ENCODE measurements at places on chromosomes 2 and 18. TPM values are rescaled to one million over a fixed set of nuclear protein-coding genes. Genes with fewer than 3 reads are reported as not detected.
A peak's percentile ranks its signal among the peaks of the same experiment; 100 is the strongest.

GRCh38 chr18:58221060-58221725 is 177.2 kb downstream of the NEDD4L start:
- no peaks in the 10 kb centered on the region for H3K36me3 ChIP-seq
- no peaks in the 10 kb centered on the region for H3K27me3 ChIP-seq
- H3K4me1 ChIP-seq: peaks cover 65% of the 10 kb centered on the region
- H3K27ac ChIP-seq: peak overlapping the region; percentile 20
- peak overlapping the region; percentile 5 for H3K4me3 ChIP-seq

DNA sequence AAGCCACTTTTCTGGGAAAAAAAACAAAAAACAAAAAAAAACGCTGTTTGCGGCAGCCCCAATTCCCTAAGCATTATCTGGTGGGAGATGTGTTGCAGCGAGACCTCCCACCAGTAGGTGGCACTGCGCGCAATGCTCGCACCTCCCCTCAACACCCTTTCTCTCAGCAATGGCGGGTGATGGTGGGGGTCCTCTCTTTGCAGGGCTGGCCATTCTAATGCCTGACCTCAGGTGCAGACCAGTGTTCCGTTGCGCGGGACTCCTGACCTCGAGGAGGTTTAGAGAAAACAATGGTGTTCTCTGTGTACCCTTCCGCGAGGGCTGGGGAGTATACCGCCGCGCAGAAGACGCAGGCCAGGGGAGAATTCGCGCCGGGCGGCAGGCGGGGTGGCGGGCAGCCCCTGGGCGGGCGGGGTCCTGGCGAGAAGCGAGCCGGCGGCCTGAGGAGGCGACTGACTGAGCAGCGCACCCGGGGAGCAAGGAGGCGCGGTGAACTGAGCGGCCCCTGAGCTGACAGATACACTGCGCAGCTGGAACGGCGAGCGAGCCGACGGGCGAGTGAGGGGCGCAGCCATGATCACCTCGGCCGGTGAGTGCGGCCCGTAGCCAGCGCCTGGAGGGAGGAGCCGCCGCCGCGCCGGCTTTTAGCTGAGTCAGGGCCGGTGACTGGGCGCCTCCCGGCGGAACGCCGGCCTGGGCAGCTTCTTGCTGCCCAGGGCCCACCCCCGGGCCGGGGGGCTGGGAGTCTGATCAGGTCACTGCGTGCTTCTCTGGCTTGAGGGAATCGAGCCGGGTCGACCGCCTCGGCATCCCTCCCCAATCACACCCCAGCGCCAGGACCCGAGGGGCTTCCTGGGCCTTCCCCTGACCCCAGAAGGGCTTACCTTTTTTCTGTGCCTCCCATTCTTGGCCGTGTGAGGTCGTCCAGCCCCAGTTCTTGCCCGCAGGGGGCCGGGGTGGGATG is at the start of gene PSMD1:
TSS of gene PSMD1 (plus strand) at position 415 of the 964 bp plus-strand sequence. CDS start at position 574, 159 bp downstream.
- H3K36me3 ChIP-seq: no peaks in the 10 kb centered on the region
- peak within 1 kb of the TSS; percentile 98 for H3K4me3 ChIP-seq
- peaks cover 47% of the 10 kb centered on the region for H3K4me1 ChIP-seq
- peak; percentile 96 for DNase-seq
- H3K27me3 ChIP-seq: peaks cover 17% of the 10 kb centered on the region

GRCh38 chr2:42185220-42185921 is 16.2 kb downstream of the EML4 start:
- no peaks in the 10 kb centered on the region for H3K27me3 ChIP-seq
- no peak overlapping the region for H3K4me3 ChIP-seq
- H3K36me3 ChIP-seq: peaks cover 3% of the 10 kb centered on the region
- DNase-seq: no peak

- peaks cover 10% of the 10 kb centered on the region for H3K4me1 ChIP-seq
- no peaks in the 10 kb centered on the region for H3K27me3 ChIP-seq
- H3K27ac ChIP-seq: no peak overlapping the region
- peaks cover 2% of the 10 kb centered on the region for H3K36me3 ChIP-seq
These were observed 54.7 kb upstream of the MBOAT2 start for GRCh38 chr2:9057939-9058761.

- H3K36me3 ChIP-seq: no peaks in the 10 kb centered on the region
- no peak overlapping the region for H3K27ac ChIP-seq
- H3K27me3 ChIP-seq: no peaks in the 10 kb centered on the region
- no peak overlapping the region for H3K4me3 ChIP-seq
- no peak for DNase-seq
- H3K4me1 ChIP-seq: peaks cover 6% of the 10 kb centered on the region
These were observed 124.9 kb downstream of the ARHGAP15 start for GRCh38 chr2:143254110-143254509.

DNA sequence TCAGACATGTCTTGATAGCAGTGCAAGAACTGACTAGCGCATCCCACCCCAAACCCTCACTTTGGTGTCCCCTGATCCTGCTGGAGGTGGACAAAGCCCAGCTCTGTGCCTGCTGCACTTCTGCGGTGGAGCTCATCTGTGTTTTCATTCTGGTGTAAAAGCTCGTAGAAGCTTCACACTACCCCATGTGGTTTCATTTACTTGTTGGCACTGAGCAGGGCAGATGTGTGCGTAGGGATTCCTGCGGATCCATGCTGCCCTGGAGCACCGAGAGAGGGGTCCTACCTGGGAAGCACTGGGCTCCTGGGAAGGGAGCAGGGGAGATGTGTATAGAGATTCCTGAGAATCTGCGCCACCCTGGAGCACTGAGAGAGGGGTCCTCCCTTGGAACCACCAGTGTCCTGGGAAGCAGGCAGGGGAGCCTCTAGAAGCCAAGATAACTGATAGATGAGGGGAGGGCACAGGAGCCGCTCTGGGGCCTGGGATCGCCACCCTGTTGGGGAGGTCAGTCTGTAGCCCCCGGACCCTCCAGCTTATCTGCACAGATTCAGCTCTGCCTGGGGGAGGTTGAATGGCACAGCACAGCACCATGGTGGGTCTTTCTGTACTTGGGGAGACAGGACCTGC is 106.9 kb upstream of the OTOS start:
- no peak overlapping the region for H3K4me3 ChIP-seq
- H3K4me1 ChIP-seq: peaks cover 44% of the 10 kb centered on the region
- peak overlapping the region; percentile 78 for H3K27ac ChIP-seq
- no peaks in the 10 kb centered on the region for H3K36me3 ChIP-seq
- no peaks in the 10 kb centered on the region for H3K27me3 ChIP-seq

DNA sequence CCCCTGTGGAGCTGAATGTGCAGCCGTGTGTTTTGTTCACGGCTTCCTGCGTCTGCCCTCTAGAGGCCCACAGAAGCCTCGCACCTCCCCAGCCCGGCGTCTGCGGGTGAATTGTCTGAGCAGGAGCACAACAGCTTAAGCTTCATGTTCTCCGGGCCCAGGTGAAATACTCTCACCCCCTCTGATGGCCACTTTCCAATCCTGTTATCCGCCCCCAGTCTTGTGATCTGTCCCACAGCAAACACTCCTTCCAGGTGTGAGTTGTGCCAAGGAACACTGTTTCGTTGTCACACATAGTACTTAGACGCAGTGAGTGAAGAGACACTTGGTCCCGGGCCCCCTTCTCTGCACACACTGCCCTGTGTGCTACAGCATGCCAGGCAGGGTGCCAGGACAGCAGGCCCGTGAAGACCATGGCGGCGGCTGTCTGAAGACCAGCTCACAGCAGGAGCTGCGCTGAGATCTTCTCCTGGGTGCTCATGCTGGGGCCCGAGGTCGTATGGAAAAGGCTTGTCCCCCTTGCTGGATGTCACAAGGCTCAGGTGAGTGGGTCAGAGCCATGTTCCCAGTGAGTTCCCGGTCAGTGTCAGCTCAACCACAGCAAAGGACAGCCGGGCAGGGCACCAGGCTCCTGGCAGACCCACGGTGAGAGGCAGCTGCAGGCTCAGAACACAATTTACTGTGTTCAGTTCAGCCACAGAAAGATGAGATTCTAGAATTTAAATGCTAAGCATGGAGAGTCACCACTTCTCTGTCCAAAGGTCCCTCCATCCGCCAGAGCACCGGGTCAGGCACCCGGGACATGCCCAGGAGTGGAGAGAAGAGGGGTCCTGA is 6.8 kb upstream of the PXDN start:
- peak overlapping the region; percentile 76 for H3K4me3 ChIP-seq
- no peak overlapping the region for H3K27ac ChIP-seq
- H3K4me1 ChIP-seq: peaks cover 9% of the 10 kb centered on the region

DNA sequence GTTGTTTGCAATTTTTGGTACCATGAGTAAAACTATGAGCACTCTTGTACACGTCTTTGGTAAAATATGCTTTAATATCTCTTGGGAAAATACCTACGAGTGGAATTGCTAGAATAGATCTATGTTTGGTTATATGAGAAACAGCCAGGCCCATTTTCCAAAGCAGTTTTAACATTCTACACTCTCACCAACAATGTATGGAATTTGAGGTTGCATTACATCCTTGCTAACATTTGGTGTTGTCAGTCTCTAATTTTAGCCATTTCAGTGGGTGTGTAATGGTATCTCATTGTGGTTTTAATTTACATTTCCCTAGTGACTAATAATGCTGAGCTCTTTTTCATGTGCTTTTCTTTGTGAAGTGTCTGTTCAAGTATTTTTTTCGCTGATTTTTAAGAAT is 118.9 kb upstream of the TCF4 start:
- no peaks in the 10 kb centered on the region for H3K27me3 ChIP-seq
- H3K27ac ChIP-seq: no peak overlapping the region
- H3K4me3 ChIP-seq: no peak overlapping the region
- peaks cover 10% of the 10 kb centered on the region for H3K36me3 ChIP-seq
- H3K4me1 ChIP-seq: no peaks in the 10 kb centered on the region

- no peak overlapping the region for H3K27ac ChIP-seq
- no peaks in the 10 kb centered on the region for H3K4me1 ChIP-seq
- DNase-seq: no peak
These were observed 855.8 kb upstream of the FANCL start for GRCh38 chr2:59096973-59097372.

The APOB gene
- total RNA-seq: 0.09 TPM

The KIAA2012 gene
- total RNA-seq: 0.07 TPM

The KRTCAP3 gene
- total RNA-seq: 6.9 TPM

The HOXD1 gene
- not detected for total RNA-seq

The ANKRD30BL gene
- total RNA-seq: not detected

Data from neural crest cell (in vitro differentiated cells).